ENCODE measurements at places on chromosomes 2 and 18.

DNA sequence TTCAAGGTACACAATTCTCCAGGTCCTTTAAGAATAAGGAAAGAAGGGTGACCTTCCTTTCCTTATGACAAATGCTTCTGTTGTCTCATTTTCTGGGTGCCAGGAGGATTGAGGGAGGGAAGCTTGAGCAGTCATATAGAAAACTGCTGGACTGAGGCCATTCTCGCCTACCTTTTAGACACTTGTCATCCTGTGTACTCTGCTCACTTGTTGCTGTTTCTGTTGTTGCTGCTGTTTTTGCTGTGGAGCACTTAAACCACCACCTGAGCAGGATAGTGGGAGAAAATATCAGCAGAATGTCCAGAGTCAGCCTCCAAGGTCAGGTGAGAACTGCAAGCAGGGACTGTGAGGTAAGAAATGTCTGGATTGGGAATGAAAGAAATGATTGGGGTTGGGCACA, 2.8 kb downstream of the DNAJC5G start:
- DNase-seq, result no peak

DNA sequence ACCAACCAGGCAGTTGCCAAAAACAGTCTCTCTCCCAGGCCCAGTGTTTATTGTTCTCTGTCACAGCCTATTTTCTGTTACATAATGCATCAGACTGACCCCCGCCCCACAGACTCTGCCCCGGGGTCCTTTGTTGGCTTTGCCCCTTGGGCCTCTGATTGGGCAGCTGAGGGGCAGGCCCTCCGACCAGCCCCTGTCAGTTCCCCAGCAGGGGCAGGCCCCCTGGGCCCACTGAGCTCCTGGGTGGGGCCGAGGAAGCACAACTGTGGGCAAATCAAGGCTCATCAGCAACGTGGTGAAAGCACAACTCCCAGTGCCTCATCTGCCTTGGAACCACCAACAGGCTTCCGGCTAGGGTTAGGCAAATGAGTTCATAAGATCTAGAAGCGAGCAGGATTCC, 160.1 kb upstream of the MYCN start:
- no peak for DNase-seq

- no peak for DNase-seq
Measured at GRCh38 chr2:99079226-99079625, 62.3 kb upstream of the C2orf15 start.

GRCh38 chr2:46151577-46151976, 145.6 kb upstream of the EPAS1 start:
- no peak for DNase-seq

- DNase-seq, result no peak
Measured at GRCh38 chr18:7600528-7601245, 33.6 kb downstream of the PTPRM start.

- DNase-seq, result no peak
Measured at GRCh38 chr2:25009954-25010353, 31.9 kb upstream of the EFR3B start.

GRCh38 chr18:70419526-70419925, 130.7 kb downstream of the SOCS6 start:
- no peak for DNase-seq

DNA sequence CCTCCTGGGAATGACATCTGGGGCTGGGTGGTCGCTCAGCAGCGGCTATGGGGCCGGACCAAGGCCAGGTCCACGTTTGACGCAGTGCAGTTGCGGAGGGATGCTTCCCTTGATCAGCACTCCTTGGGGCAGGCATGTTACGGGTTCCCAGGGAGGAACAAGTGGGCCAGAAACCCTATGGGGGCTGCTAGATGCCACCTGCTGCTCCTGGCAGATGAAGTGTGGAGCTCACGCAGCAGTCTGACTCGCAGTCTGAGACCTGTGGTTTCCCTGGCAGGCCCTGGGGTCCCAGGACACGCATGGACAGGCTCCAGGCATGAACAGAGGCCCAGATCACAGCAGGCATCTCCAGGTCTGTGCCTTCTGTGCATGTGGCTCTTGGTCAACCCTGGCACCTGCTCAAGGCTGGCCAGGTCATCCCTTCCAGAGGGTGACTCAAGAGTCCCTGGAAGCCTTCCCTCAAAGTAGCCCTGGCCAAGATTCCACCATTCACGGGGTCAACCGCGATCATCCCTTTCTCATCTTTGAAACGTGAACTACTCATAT, 20.0 kb downstream of the KCNF1 start:
- peak; percentile 42 for DNase-seq

GRCh38 chr2:166335284-166335683, 40.5 kb downstream of the SCN9A start:
- DNase-seq, result no peak

DNA sequence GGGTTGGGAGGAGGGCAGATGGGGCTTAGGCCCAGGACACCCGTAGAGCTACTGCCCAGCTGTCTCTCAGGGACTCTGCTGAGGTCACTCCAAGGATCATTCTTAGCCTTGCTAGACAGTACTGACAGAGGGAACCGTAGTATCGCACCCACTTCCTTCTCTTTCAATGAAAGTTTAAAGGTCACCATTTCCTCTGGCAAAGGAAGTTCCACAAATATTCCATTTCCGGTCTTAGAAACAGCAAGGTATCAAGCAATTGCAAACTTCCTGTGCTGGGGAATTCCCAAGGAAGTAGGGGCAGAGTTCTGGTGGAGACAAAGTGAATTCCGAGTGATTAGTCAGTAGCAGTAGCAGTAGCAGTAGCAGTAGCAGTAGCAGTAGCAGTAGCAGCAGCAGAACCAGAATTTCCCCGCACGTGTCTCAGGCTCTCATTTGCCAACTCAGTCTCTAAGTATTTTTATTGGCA, 24.7 kb downstream of the IL1B start:
- peak; percentile 54 for DNase-seq

DNA sequence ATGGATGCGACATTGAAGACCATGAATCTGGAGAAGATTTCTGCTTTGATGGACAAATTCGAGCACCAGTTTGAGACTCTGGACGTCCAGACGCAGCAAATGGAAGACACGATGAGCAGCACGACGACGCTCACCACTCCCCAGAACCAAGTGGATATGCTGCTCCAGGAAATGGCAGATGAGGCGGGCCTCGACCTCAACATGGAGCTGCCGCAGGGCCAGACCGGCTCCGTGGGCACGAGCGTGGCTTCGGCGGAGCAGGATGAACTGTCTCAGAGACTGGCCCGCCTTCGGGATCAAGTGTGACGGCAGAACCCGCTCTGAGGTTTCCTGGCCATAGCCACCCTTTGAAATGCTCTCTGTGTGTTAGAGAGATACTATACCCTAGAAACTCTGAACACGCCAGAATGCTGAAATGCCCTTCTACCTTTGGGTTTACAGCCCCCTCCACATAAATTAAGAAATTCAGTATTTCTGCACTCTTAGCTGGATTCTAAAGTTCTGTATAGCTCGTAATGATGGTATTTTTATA, 659 bp downstream of the CHMP1B start:
- DNase-seq, result no peak

- DNase-seq, result peak; percentile 15
Measured at GRCh38 chr2:225274751-225275150, 124.8 kb upstream of the NYAP2 start.

DNA sequence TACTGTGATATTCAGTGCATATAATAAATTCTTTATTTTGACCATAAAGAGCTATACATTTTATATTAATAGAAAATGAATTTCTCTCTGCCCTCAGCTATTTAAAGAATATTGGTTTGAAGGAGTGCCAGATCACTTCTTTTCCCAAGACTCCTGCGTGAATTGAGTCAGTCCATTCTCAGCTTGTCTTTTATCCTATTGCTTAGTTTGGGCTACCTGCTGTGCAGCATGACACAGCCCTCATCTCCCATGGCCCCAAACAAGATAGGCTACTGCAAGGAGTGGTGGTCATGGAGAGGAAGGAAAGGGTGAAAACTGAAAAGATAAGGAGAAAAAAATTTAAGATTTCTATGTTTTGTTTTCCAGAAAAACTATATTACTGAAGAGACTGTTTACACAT, 10.1 kb upstream of the FBXO11 start:
- DNase-seq, result no peak

DNA sequence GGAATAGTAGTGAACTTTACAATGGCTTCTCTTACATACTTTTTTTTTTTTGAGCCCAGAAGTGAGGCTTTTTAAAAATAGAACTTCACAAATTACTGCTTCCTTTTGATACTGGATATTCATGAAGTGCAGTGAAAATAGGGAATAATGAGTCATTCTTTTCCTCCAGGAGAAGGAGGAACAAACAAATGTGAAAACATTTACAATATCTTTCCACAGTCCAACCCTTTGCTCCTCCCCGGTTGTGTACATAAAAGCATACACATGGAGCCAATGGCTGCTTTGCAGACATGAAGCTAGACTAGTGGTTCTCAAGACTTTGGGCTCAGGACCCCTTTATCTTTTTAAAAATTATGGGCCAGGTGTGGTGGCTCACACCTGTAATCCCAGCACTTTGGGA, 266.9 kb downstream of the GBX2 start:
- no peak for DNase-seq

DNA sequence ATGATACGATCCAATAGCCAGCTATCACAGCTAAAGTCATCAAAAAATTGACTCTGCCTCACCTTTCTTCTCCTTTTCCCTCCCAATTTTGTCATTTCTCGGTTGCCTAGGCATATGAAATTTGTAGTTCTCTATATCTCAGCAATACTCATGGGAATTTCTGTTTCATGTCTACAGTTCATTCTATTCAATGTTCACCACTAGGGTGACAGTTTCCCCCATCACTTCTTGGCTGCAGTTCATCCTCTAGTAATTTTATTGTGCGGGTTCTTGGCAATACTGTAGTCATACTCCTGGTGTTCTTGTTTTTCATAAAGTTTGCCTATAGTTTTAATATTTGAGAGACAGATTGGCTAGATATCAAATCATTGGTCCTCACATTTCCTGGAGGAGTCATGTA, 872.2 kb upstream of the ID2 start:
- DNase-seq, result no peak

DNA sequence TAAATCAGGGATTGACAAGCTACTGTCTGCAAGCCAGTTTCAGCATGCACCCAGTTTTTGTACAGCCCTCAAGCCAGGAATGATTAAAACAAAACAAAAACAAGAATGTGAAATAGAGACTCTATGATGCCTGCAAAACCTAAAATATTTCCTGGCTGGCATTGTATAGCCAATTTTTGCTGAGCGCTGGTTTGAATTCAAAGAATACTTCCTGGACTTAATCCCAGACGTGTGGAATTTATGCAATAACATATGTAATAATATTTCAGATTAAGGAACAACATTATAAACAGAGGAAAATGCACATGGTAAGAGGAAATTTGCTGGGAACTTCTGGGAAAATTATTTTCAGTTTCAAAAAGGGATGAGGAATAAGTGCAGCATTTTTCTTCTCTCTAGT, 148.1 kb upstream of the RPRM start:
- no peak for DNase-seq

GRCh38 chr2:118618279-118618678, 229.2 kb downstream of the EN1 start:
- no peak for DNase-seq

GRCh38 chr2:26001743-26002351, 19.6 kb upstream of the KIF3C start:
- no peak for DNase-seq

- no peak for DNase-seq
Measured at GRCh38 chr2:66633631-66634030, 198.7 kb downstream of the MEIS1 start.

- DNase-seq, result no peak
Measured at GRCh38 chr2:159710601-159711180, 1.6 kb upstream of the MARCHF7 start.

- DNase-seq, result no peak
Measured at GRCh38 chr2:81437456-81438000, 1133.0 kb upstream of the LRRTM1 start.

GRCh38 chr2:54240515-54241469, 15.2 kb downstream of the TSPYL6 start:
- DNase-seq, result no peak

DNA sequence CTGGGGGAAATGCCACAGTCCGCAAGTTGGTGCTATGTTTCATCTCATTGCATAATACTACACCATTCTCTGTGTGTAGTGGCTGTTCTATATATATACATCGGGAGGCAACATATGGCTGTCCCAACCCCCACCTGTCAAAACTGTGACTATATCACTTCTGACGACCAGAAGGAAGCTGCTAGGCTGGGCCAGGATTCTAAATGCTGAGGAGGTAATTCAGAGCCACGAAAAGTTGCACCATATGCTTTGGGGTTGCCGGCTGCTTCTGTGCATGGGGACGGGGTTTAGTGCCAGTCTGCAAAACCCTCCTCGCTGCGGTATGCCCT, 117.3 kb downstream of the MSH2 start:
- DNase-seq, result no peak
